ENCODE measurements at places on chromosomes 2 and 18.

DNA sequence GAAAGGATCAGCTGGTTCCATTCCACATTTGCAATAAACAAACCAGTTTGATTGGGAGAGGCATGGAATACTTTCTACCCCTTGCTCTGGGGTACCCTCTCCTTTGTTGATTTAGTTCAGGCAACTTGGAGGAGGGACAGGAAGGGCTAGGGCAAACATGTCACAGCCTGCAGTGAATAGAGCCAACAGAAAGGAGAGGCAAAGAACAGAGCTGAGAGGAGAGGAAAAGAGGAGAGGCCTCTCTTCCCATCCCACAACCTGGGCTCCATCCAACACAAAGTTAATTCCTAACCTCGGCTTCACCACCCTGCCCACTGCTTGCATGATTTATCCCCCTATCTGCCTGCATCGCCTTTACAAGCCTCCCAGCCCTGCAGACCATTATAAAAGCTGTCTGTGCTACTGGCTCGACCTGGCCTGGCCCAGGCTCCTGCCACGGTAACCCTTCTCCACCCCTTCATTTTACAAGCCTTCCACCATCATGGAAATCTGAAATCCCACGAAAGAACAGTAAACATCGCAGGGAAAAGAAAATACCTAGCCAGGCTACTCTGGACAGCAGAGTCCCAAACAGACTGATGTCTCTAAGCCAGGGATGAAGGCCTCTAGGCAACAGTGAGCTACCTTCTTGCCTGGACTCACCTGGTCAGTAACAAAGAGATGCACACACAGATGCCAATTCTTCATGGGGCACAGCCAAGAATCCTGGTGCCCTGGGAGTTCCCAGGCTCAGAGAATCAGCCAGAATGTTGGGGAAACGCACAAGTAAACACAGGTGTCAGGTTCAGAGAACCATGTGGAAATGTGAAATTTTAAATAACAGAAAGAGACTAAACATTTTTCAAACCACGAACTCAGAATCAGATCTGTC lies 43.6 kb downstream of the NHEJ1 start:
- no peak for DNase-seq

GRCh38 chr2:113966171-113966570 lies 76.3 kb downstream of the ACTR3 start:
- DNase-seq: no peak

GRCh38 chr18:48669991-48670750 lies 131.3 kb downstream of the CTIF start:
- DNase-seq: no peak

DNA sequence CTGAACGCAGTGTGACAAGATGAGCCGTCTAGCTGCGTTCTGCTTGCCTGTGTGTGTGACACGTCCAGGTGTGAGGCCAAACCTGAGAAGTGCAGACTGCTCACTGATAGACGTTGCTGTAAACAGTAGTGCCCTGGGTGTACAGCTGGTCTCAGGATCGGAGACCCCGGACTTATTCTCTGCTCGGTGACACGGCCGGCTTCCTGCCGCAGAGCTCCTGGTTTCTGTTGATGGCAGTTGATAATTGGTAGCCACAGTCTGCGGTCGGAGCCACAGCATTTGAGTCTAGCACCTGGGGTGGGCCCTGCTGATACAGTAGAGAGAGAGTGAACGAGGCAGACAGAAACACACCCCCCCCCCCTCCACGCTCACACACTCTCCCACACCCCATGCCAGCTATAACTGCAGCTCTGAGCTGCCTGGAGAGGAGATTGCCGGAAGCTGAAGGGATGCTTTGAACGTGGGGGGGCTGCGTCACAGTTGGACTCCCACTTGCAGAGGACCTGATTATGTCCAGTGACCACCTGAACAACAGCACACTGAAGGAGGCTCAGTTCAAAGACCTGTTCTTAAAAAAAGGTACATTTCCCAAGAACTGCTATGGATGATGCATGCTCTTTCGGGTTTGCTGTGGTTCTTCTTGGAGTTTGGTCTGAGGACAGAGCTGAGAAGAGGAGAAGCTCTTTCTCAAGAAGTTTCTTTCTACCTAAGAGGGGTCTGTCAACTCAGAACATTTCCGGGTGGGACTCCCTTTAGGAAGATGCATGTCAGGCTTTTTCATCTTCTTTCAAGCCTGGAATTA lies 114.0 kb downstream of the FAM210A start:
- no peak for DNase-seq

GRCh38 chr2:160125828-160126227 lies 63.4 kb upstream of the PLA2R1 start:
- DNase-seq: no peak

GRCh38 chr2:55311444-55311870 lies 42.4 kb upstream of the MTIF2 start:
- DNase-seq: peak; percentile 4

DNA sequence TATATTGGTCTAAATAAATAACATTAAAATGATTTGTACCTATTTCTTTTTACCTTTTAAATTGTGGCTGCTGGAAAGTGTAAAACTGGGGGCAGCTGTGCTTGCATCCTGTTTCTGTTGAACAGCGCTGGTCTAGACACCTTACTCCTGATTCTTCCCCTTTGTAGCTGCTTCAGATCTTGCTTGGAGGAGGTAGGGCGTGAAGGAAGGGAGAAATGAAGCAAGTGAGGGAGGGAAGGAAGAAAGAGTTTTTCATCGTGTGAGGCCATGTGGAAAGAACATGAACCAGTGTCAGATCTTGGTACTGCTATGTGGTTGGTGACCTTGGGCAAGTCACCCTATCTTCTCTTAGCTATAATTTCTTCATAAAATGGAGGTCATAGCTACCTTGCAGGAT lies 89.0 kb upstream of the SEC11C start:
- DNase-seq: no peak

GRCh38 chr2:155393406-155393805 lies 694.9 kb downstream of the KCNJ3 start:
- DNase-seq: no peak

- no peak for DNase-seq
Measured at GRCh38 chr2:215765729-215766360, 247.5 kb downstream of the MREG start.

- DNase-seq: no peak
Measured at GRCh38 chr18:77985526-77986281, 736.1 kb downstream of the GALR1 start.

- DNase-seq: no peak
Measured at GRCh38 chr2:6531304-6531703, 334.4 kb downstream of the CMPK2 start.

GRCh38 chr2:233087713-233088112 lies 27.6 kb downstream of the INPP5D start:
- no peak for DNase-seq

GRCh38 chr2:24046599-24046929 lies 627 bp downstream of the WDCP start:
- no peak for DNase-seq

DNA sequence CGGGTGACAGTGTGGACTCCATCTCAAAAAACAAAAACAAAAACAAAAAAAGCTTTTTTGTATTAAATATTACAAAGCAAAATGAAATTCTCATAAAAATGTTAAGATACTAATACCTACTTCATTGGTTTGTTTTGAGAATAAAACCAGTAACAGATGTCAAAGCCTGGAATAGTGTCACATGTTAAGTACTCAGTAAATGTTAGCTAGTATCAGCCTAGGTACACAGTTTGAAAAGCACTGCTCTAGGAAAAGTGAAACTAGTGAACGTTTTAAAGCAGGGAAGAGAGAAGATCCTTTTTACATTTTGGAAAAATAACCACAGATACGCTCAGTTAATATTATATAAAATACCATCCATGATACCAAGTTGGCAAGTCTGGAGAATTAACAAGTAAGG lies 37.1 kb upstream of the ADAM17 start:
- DNase-seq: no peak

GRCh38 chr2:103364177-103364576 lies 602.3 kb downstream of the TMEM182 start:
- no peak for DNase-seq

DNA sequence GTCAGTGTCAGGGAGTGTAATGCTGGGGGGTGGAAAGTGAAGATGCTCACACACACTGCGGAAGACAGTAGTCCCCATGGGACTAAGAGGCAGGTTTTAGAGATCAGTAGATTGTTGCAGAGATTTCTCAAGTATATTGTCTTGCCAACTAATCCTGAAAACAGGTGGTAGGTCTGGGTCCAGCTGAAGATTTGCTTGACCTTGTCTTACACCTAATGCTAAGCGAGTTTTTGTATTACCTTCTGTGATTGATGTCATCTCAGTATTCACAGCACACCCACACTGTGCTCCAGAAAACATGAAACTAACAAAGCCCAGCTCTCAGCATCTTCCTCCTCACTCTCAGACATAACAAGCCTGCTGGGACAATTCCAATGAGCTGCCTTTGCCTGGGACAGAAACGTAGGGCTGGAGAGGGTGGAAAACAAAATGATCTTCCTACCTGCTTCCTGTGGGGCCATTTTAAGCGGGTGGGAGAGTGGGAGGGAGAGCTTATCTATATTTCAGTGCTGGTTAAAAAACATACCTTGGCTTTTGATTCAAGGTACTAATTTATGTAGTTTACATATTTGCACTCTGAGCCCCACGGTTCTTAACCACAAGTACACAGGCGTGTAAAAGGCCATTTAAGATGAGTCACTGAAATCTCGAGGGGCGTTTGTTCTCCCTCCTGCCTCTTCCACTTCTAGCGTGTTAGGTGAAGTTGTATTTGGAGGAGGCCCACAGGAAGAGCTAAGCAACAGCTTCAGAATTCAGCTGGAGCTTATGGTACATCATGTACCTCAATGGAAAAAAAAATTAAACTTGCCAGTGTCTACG lies 23.1 kb upstream of the RBMS1 start:
- DNase-seq: no peak

- no peak for DNase-seq
Measured at GRCh38 chr18:32360682-32361345, 109.9 kb downstream of the GAREM1 start.

GRCh38 chr2:21289989-21290388 lies 166.2 kb downstream of the TDRD15 start:
- DNase-seq: no peak

DNA sequence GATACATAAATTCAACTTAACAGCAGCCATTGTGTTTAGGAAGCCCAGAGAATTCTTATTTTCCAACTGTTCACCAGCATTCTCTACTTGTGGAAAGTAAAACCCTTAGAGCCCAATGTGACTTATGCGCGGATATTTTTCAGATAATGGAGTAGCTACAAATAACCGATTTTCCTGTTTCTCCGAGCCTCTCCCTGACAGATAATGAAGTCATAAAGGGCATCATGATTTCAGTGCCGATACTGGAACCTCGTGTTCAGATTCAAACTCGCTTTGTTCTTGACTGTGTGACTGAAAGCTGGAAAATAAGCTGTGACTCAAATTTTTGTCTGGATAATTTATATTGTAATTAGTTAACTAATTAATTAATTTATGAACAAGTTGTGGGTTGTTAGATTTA lies 228.2 kb downstream of the VAPA start:
- no peak for DNase-seq

DNA sequence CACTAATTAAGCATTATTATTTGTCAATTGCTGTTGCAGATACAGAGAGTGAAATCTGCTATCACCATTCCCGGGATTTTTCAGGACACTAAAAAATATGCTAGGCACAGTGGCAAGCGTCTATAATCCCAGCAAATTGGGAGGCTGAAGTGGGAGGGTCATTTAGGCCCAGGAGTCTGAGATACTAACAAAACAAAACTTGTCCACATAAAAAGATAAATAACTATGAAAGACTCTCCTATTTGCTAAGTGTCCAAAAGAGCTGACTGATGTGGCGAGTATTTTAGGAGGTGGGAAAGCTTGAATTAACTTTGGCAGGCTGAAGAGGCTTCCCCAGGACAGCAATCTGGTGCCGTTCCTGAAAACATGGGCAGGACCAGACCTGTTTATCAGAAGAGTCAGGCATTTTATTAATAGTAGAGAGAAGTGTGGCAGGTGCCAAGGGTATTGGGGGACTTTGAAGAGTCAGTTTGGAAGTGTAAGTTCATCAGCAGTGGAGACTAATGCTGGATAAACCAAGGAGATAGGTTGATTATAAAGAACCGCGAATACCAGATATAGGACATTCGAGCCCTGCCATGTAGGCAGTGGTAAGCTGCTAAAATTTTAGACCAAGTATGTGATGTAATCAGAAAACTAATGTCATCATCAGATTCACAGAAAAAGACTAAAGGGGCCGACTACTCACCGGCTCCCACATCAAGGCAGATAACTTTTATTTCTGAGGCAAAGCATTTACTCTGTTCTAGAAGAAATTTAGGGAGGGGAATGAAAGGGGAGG lies 201.8 kb downstream of the EPHA4 start:
- no peak for DNase-seq

DNA sequence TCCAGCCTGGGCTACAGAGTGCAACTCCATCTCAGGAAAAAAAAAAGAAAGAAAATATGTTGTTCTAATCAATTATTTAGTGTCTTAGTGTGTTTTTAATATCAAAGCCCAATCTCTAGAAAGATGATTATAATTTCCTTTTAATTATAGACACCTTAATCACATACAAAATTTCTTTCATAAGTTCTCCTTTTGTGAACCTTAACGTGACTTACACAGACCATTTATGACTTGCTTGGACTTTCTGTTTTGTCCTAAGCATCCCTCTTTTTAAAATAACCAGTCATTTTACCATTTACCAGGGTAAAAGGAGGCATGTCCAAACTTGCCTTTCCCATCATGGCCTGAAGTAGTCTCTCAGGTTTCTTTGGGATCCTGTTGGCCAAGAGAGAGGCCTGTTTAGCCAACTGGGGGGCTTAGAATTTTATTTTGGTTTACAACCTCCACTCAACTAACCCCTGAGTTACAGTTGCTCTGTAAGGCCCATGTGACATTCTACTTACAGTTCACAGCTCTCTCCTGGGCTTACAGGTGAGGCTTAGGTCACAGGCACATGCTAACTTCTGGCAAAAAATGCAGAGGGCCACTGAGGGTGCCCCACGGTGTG lies 23.9 kb upstream of the GPR155 start:
- DNase-seq: peak; percentile 41

DNA sequence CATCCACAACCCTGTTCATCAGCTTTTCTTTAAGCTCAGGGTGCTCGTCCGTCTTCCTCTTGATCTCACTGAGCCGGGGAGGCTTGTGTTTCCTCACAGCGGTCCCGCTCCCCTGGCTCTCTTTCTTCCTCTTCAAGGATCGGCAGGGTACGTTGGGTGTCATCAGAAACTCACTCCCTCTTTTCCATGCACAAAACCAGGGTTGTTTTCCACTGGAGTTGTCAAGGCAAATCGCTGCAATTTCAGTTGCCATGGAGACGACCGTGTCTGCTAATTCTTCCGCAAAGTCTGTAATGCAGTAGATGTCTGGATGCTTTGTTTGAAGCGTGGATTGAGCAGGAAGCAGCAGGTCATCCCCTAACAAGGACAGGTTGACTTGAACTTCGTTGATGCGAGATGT lies 146.4 kb downstream of the DAW1 start:
- DNase-seq: no peak

DNA sequence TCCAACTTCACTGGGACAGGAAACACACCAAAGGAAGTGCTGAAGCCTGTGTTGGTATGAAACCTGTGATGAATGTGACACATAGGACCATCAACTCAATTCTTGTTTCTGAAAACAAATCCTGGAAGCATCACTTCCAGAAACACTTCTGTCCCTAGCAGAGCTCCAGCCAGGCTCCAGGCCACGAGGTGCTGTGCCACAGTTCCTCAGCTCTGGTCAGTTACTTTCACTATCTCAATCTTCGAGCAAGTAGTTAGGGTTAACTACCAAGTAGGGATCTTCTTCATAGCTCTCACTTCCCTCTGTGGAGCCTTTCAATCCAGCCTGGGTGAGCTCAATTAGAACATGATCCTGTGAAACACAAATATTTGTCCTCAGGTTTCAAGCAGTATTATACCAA lies 3.6 kb upstream of the LCT start:
- no peak for DNase-seq
